ENCODE measurements at places on chromosomes 1 and 21.

GRCh38 chr1:230415405-230416132, 10.6 kb downstream of the PGBD5 start:
- no peak for DNase-seq

DNA sequence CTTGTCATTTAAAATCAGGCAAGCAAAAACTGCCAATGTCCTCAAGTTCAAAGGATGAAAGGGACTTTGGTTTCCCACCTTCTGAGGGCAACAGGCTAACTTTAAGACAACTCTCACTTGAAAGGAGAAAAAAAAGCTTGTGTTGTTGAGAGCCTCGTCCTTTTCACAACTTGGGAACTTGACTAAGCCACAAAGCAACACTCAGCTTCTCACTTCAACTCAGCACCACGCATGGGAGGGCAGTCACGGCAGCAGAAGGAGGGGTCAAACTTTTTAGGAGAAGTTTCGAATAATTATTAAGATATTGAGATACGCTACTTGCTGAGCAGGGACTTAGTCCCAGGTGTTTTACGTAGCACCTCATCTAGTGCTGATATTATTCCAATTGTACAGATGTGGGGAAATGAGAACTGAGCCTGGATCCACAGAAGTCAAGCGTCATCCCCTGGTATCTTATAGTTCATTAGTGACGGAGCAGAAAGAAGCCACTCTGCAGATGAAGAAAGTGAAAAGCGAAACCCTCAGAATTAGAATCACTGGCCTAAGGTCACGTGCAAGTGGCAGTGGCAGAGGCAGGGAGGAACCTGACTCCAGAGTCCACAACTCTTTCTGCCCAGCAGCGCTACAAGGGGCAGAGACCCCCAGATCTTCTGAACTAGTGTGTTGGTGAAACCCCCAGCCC, 83.6 kb downstream of the JAK1 start:
- no peak for DNase-seq

GRCh38 chr1:29388170-29388569, 151.8 kb downstream of the PTPRU start:
- DNase-seq, result no peak

GRCh38 chr1:205365945-205366463, 9.3 kb upstream of the KLHDC8A start:
- DNase-seq, result no peak

GRCh38 chr1:35893051-35893879, 10.3 kb downstream of the AGO1 start:
- no peak for DNase-seq

GRCh38 chr1:222522105-222522915, 25.6 kb downstream of the HHIPL2 start:
- DNase-seq, result no peak

- no peak for DNase-seq
Observed at GRCh38 chr1:75838079-75838478, 41.4 kb downstream of the MSH4 start.

- DNase-seq, result peak; percentile 18
Observed at GRCh38 chr1:184664042-184664660, 90.5 kb downstream of the EDEM3 start.
